Right cardiac atrium (tissue), 5 donors: ENCODE measurements at places on chromosomes 5 and 9. TPM values are rescaled to one million over a fixed set of nuclear protein-coding genes. Genes with fewer than 3 reads are reported as not detected.

Gene ANKDD1B
- 0.46 TPM for total RNA-seq

Gene CDX1
- total RNA-seq: not detected

Gene TLN1
- total RNA-seq: 375 TPM

Gene FAM78A
- 63.8 TPM for total RNA-seq

Gene SLC34A3
- total RNA-seq: not detected
